ENCODE measurements at places on chromosomes 3 and 15.

DNA sequence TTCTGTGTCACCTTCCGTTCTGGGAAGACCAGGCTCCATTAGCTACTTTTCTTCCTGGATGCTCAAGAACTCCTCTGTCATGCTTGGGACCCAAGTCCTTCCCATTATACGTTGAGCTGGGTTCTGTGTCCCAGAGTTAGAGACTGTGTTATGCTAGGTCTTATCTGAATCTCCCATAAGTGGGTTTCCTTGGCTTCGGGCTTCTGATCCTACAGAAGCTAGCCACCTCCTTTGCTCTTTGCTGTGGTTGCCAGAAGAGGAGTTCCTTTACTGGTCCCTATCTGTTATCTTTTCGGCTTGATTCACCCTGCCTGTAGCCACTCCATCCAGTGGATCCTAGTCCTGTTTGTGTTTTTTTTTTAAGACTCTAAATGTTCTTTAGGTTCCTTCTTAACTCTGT, 38.0 kb downstream of the TYRO3 start:
- no peak for DNase-seq

GRCh38 chr3:160226026-160226907, 1.0 kb downstream of the C3orf80 start:
- no peak for DNase-seq

DNA sequence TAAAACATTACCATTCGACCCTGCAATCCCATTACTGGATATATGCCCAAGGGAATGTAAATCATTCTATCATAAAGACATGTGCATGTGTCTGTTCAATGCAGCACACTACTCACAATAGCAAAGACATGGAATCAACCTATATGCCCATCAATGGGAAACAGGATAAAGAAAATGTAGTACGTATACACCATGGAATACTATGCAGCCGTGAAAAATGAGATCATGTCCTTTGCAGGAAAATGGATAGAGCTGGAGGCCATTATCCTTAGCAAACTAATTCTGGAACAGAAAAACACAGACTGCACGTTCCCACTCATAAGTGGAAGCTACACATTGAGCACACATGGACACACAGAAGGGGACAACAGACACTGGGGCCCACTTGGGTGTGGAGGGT, 20.4 kb upstream of the PYDC2 start:
- DNase-seq: no peak

- no peak for DNase-seq
These were observed 130.6 kb upstream of the BCL6 start for GRCh38 chr3:187875863-187876262.

DNA sequence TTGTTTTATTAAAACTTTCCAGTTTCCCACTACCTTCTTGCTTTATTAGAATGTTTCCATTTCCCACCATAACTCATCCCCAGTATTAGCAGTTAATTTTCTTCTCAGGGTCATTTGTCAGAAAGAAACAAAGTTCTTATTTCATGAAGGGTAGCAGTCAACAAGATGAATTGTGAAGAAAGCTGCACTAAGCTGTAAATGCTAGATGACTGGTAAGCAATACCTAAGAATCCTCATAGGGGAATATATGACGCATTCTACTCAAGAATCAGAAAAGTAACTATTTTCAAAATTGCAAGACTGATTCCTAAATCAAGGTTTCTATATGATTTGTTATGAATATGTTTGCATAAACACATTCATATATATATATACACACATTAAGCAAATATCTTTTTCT, 48.8 kb upstream of the WDR5B start:
- no peak for DNase-seq

DNA sequence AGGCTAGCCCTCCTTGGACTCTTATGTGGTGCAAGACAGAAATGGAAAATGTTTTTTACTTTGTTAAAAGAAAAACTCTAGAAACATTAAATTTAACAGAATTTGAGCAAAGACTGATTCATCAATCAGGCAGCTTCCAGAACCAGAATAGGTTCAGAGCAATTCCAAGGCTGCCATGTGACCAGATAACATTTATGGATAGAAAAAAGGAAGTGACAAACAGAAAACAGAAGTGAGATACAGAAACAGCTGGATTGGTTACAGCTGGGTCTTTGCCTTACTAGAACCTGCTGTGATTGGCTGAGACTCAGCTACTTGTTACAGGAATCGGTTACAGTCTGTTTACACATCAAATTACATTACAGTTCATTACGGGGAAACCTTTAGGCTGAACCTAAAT, 22.5 kb upstream of the OTOL1 start:
- no peak for DNase-seq

DNA sequence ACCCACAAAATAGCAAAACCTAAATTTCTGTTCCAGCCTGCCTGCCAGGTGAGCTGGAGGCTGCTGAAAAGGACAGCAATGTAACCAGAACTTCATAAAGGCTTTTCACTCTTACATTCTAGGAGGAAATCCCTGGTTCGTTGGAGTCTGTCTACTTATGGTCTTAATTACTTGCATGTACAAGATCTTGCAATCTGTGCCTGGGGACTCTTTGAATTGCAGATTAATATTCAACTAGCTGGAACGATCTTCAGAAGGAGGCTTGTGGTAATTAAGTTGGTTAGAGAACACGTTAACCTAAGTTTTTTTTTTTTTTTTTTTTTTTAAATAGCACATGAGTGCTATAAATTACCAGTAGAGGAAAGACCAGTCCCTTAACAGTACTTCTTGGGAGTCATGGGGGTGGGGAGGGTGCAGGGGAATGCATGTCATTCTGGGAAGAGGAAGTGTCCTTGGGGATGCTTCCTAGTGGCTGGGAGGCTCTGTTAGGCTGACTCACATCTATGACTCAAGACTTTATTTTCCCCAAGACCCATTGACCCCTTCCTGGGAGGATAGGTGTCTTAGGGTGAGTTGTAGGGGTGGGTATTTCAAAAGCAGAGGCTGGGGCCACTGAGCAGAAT, 139.8 kb downstream of the RAB11A start:
- no peak for DNase-seq

- DNase-seq: peak; percentile 55
These were observed 1.5 kb downstream of the MRPL46 start for GRCh38 chr15:88465633-88466224.

GRCh38 chr3:179175358-179175757, 27.2 kb downstream of the PIK3CA start:
- DNase-seq: no peak

DNA sequence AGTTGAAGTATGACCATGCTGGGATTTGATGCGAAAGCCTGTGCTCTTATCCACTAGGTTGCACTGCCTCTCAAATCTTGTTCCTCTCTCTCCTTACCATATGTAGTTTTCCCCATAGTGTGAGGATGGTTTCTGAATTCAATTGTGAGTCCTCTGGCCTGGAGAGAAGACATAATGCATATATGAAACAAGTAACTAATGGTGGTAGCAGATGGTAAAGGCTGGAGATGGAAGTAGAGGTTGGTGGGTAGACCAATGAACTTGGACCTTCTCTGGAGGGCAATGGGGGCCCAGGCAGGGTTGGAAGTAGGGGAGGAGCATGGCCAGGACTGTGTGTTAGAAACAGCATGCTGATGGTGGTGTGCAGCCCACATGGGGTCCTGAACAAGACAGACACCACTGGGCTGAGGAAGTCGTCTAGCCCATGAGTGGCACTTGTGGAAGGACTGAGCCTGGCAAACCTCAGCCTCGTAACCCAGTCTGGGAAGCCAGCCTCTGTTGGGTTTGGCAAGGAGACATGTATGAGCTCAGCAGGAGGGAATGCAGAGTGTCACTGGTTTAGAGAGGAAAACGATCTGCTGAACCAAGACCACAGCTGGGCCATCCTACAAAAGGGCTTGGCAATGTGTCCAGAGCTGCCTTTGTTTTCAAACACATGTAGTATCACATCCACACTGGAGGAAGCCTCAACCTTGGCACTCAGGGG, 18.5 kb upstream of the LMCD1 start:
- DNase-seq: no peak

DNA sequence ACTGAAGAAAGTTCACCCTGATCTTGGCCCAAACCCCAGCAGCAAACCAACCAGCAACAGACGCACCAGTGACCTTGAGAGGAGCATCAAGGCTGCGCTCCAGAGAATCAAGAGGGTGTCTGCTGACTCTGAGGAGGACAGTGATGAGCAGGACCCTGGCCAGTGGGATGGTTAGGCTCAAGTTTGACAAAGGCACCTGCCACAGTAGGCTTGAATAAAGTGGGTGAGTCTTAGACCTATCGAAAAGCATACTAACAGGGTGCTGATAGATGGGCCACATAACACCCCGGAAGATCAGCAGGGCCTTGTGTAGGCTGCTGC, 23.9 kb downstream of the WHAMM start:
- DNase-seq: no peak

DNA sequence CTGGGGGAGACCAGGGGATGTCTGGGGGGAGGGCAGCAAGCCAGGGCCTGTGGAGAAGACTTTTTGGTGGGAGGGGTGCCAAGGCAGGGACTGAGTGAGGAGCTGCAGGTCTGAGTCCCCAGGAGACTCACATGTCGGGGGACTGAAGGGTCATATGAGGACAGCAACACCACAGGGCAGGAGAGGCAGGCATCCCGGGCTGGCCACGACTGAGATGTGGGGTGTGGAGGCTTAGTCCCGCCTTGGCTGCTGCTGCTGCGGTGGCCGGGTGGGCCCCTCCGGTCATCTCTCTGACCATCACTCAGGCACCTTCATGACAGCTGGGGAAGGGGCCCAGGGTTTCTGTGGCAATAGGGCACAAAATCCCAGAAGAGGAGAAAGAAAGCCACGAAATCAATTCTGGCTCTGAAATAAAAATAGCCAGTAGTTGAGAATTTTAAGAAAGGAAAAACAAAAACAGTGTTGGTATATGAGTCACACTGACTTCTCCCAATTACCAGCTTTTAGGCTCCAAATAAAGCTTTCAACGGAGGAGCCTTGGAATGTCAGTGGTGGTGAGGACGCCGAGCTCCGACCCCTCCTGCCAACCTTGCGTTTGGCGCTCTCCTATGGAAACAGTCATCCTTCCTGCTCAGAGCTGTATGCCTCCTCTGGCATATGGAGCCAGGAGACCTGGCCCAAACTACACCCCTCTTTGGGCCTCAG, 52.9 kb upstream of the ITGA11 start:
- no peak for DNase-seq

GRCh38 chr15:23437673-23438072, 9.4 kb downstream of the GOLGA6L2 start:
- no peak for DNase-seq

- DNase-seq: no peak
These were observed 36.7 kb downstream of the IGF1R start for GRCh38 chr15:98684995-98685525.

Data from activated CD4-positive, alpha-beta T cell treated with anti-CD3 and anti-CD28 coated beads, Interleukin-2, Interleukin-6, amounts not matched to agents 100 ng/mL and 50 ng/mL, durations not matched to agents 16 hours and 8 hours (primary cell).